Activated T-helper 17 cell treated with anti-CD3 and anti-CD28 coated beads, Interleukin-2, amount 50 U/mL, for 72 hours (primary cell): ENCODE measurements at places on chromosomes 6 and 20. TPM values are rescaled to one million over a fixed set of nuclear protein-coding genes. Genes with fewer than 3 reads are reported as not detected.

DNA sequence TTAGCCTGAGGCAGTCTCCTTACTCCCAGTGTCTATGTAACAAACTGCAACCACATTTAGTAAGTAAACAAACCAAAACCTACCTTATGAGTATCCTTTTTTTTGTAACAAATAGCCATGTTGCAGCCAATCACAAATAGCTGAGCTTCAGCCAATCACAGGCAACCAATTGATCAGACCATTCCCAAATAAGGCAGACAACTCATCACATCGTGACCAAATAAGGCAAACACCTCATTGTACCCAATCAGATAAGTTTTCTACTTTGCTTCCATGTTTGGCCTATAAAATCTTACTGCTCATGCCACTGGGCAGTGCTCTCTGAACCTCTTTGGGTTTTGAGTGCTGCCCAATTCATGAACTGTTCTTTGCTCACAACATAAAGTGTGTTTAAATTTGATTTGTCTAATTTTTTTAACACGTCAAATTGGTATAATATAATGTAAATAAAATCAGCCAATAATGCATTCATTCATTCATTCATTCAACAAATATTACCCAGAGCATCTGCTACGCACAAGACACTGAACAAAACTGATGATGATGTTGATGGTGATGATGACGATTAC, 117.8 kb downstream of the BCAS1 start:
- ATAC-seq: no peak

DNA sequence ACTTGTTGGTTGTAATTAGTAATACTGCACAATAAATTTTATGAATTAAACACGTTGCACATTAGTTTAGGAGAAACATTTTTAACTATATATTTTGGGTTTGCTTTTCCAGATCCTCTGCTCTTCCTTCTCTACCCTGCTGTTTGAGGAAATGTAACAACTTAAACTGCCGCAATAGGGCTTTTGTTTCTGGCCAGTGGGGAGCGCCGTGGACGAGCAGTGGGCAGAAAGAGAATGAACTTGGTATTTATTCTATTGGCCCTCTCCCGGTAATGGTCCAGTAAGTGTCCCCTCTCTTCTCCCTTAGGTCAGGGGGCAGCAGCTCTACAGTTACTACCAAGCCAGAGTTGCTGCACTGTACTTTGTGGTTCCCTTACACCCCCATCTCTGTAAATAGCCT, 35.2 kb upstream of the EPHA7 start:
- ATAC-seq: no peak

GRCh38 chr6:126039284-126039683, 52.9 kb downstream of the TRMT11 start:
- no peak for ATAC-seq

GRCh38 chr6:31502586-31502985, 4.6 kb downstream of the MICB start:
- ATAC-seq: no peak

DNA sequence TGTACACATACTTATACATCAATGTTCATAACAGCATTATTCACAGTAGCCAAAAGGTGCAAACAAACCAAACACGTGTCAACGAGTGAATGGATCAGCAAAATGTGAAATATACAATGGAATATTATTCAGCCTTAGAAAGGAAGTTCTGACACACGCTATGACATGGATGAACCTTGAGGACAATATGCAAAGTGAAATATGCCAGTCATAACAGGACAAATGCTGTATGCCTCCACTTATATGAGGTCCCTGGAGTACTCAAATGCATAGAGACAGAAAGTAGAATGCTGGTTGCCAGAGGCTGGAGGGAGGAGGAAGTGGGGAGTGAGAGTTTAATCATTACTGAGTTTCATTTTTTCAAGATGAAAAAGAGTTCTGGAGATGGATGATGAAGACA, 37.8 kb upstream of the IGF2R start:
- ATAC-seq: peak; percentile 91

GRCh38 chr6:27630727-27631608, 158.1 kb upstream of the ZNF184 start:
- peak; percentile 50 for ATAC-seq

DNA sequence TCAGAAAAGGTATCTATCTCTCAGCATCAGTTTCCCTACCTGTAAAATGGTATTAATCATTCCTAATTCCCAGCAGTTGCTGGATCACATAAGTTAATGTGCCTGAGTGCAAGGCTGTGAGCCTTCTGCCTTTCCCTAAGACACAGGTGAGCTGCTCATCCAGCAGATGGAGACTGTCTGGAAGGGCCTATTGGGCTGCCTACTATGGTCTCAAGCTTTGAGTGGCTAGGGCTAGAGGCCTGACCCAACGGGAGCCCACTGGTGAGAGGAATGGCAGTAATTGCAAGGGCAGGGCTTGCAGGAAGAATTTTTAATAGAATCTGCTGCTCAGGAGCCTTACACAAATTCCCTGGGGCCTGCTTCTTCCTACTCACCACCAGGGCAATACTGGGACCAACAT, 4.3 kb downstream of the KHDC1 start:
- no peak for ATAC-seq

DNA sequence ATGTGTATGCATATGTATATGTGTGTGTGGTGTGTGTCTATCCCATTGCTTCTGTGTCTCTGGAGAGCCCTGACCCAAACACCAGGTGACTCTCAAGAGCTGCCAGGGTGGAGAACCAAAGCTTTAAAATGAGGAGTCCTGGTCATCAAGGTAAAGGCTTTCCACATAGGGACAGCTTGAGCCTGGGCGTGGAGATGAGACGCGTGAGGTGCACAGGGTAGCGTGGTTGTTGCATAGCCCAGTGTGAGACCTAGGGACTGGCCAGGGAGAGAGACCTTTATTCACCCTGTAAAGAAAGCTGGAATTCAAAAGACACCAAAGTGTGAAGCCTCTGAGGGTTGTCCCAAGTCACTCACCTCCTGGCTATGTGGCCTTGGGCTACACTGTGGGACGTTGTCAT, 149.1 kb downstream of the SYCP2 start:
- ATAC-seq: no peak

GRCh38 chr6:37679539-37680476, 17.9 kb downstream of the MDGA1 start:
- ATAC-seq: no peak

- no peak for ATAC-seq
Observed at GRCh38 chr6:42354702-42355101, 97.0 kb downstream of the TRERF1 start.

DNA sequence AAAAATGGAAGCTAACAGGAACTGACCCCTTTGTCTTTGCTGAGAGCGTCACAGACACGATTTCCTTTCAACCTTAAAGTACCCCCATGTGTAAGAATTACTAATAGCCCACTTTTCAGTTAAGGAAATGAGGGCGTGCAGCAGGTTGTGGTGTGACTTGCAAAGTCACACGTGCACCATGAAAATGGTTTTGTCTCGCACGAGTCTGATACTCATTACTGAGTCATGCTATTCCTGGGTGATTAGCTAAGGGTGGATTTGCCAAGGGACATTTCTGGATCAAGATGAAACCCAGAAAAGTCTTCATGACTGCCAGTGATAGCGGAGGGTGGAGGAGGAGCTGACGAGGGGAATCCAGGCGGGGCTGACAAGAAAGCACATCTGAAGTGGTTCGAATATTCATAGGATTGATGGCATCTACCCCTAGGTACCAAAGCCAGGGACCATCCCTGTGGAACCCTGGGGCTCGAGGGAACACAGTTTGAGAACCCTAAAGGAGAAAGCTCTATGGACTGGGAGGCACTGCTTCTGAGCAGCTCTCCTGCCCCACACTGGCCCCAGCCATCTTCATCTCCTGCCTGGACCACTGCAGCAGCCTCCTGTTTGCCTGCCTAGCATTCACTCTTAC, 12.1 kb upstream of the NFATC2 start:
- no peak for ATAC-seq

DNA sequence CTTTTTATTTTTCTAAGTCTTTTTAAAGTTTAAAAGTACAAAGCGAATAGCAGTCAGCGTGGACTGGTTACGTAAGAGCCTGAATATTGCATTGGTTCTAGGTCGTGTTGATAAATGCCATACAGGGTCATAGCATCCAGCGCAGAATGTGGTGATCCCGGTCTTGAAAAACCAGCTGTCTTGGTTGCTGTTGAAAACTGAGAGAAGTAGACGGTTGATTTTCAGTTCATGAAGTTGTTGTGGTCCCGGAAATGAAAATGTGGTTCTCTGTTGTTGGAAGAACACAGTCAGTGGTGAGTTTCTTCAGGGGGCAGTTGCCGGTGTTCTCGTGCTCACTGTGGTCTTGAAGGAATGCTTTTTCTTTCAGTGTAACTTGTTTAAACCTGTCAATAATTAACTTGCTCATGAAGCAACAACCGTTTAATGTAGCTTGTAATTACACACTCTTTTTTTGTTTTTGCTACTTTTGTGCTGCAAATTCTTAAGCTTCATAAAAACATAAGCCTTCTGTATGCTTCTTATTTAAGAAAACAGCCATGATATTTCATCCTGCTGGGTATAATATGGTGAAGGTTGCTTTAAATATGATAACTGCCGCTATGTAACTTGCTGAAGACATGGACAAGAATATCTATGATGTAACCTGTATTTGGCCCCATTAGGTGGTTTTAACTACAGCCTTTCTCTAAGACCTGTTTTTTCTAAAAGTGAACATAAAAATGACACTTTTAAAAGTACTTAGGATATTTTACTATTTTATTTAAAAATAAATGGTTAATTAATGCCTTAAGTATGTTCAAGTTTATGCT, 64.8 kb upstream of the KIF25 start:
- peak; percentile 40 for ATAC-seq

DNA sequence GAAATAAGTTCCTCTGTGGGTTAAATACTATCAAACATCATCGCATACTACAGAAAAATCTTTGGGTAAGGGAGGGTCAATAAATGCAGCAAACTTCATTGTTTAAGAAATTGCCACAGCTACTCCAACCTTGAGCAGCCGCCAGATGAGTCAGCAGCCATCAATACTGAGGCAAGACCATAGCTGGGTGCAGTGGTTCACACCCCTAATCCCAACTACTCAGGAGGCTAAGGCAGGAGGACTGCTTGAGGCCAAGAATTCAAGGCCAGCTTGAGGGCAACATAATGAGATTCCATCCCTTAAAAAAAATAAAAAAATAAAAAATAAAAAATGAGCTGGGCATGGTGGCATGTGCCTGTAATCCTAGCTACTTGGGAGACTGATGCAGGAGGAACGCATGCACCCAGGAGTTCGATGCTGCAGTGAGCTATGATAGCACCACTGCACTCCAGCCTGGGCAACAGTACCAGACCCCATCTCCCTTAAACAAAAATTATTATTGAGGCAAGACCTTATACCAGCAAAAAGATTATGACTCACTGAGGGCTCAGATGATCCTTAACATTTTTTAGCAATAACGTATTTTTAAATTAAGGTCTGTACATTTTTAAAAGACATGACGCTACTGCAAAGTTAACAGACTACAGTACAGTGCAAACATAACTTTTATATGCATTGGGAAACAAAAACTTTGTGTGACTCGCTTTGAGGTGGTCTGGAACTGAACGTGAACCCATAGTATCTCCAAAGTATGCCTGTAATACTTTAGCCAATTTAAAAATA, 8.8 kb downstream of the SRPK1 start:
- no peak for ATAC-seq

GRCh38 chr6:158793432-158793831, 25.7 kb downstream of the EZR start:
- peak; percentile 85 for ATAC-seq

DNA sequence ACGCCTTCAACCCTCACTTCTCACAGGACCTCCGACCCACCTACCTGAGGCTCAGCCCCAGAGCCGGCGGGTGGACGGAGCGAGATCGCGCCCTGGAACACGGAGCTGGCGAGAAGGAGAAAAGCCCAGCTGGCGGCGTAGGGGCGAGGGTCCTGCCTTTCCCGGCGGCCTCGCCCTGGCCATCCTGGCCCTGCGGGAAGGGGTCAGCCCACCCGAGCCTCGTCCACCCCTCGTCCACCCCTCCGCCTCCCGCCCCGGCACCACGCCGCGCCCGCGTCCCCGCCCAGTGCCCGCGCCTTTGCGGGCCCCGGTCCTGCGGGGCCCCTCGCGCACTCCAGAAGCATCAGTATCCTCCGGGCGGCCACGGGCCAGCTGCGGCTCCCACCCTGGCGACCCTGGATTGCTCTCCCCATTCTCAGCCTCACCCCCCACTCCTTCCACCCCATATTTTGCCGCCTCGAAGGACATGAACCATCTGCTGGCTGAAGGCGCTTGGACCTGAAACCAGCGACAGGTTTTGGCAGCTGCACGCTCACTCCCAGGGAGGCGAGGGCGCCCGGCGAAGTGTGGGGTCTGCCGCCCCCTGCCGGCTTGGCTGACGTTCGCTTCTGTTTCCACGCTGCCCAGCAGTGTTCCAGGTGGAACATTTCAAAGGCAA, 65.1 kb downstream of the PLG start:
- ATAC-seq: peak; percentile 85

DNA sequence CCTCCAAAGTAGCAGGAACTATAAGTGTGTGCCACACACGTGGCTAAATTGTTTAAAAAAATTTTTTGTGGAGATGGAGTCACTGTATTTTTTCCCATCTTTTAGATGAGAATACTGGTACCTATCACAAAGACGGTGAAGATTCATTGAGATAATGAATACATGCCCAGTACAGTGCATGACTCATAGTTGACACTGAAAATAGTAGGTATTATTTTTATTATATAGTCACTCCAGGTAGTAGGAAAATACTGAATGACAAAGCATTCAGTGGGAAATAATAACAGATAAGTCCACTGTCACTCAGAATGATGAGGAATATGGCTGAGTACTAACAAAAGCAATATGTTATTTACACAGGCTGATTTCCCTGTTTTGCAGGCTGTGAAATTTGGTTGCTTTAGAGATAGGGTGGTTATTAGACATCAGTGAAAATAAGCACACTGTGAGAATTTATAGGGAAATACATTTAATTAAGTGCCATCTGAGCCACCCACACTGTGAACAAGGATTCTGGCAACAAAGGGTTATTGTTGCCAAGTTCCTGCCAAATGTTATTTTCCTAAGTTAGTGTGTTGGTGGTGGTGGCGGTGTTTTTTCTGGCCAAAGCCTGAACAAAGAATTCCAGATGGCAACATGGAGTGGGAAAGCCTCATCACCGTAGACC, 129.8 kb upstream of the FOXQ1 start:
- no peak for ATAC-seq

DNA sequence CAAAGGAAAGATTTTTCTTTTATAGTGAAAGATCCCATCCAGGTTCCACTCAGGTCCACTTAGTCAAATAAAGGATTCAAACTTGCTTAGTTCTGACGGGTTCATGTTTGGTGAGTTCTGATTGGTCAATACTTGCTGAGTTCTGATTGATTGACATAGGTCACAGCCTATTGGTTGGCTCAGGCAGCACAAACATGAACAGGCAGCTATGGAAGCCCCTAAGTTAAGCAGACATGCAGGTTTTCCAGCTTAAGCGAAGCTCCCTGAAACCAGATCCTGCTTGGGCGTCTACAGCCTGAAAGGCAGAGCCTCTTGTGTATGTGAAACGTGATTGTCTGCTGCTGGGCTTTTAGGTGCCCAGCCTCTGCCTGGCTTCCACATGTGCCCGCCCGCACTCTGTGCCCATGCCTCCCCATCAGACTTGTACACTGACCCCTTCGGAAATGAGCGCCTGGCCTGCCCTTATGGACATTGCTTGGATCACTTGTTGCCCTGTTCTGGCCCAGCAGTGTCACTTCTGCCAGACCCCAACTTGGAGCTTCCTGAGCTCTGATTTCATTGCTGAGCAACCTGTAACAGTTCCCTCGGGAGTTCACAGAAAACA, 45.4 kb upstream of the ECI2 start:
- no peak for ATAC-seq

Gene ENPP1
- 0.74 TPM for total RNA-seq

Gene PNLDC1
- total RNA-seq: 0.74 TPM

Gene OR2B6
- total RNA-seq: not detected
